ENCODE measurements at places on chromosomes 5 and 9.

DNA sequence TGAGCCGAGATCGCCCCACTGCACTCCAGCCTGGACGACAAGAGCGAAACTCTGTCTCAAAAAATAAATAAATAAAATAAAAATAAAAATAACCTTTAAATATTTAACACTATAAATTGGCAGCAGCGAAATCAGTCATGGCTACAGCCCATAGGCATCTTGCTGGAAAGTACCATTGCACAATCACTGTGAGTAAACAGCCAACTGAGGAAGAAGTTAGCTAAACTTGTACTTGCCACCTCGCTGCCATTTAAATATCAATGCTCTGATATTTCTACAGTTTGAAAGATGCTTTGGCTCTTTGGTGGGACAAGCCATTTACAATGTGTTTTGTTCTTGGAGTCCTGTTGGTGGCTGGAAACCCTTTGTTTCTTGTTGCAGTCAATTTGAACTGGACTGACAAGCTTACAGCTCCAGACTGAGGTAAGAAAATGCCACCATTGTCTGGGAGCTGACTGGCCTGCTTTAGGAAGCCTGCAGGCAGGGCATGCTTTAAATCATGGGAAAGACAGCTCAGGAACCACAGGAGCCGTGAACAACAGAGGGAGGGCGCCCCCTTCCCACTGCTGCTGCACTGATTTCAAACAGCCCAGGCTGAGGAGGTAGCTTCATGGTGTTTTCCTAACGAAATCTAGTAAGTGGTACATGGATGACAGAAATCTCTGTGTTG, 322.8 kb upstream of the RFX3 start:
- DNase-seq = peak; percentile 39

GRCh38 chr9:125284855-125285254, 23.2 kb downstream of the GAPVD1 start:
- no peak for DNase-seq

DNA sequence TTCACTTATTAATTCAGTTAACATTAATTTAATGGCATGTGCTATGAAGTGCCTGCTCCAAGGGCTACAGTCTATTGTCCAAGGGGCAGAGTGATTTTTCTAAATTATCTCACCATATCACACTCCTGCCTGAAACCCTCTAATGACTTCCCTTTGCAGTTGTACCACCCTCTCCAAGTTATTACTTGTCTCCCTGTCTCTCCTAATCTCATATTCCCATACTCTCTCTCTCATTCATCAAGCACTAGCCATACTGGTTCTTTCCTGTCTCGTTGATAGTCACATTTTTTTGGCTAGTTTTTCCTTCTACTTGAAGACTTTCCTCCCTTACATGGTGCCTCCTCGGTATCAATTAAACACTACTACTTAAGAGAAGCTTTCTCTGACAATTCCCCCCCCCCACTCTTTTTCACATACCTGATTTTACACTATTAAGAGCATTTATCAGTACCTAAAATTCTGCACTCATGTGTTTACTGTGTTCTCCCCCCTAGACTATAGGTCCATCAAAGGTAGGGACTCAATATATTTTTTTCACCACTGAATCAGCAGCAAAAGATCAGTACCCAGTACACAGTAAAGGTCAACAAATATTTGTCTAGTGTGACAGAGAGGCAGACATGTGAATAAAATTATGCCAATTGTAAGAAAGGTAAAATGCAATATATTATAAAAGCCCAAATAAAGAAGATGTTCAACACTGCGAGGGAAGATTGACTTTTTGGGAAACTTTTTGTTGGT, 19.0 kb downstream of the RICTOR start:
- no peak for DNase-seq

DNA sequence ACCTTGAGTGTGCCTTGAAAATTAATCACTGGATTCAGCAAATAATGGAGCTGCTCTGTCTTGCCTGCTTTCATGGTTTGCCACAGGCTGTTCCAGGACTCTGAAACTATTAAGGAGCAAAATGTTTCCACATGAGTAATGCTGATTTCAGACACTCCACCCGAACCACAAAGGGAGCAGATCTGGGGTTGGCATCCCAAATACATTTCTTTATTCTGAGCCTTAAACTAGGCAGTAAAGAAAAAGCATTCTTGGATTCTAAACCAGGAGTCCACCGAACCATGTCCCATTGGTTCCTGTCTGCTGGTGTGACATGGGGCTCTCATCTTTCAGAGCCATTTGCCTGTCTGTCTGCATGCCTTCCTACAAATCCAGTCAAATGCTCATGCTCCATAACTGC, 10.1 kb upstream of the C1QTNF3 start:
- DNase-seq = no peak

DNA sequence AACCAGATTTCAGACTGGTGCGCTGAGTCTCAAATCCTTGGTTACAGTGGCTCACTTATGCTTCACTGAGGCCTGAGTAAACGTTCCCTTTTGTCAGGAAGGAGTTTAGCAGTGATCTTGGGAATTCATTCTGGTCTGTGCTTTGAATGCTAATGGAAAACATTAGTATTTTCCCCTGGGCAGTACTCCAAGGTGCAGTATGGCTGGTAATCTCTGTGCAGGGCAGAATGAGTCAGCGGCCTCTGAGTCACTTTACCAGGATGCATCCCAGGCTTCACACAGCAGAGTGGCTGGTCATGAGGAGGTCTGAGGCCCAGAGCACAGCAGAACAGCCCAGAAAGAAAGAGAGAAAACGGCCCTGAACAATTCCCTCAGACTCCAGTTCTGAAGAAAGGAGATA, 54.0 kb downstream of the PCA3 start:
- DNase-seq = no peak

DNA sequence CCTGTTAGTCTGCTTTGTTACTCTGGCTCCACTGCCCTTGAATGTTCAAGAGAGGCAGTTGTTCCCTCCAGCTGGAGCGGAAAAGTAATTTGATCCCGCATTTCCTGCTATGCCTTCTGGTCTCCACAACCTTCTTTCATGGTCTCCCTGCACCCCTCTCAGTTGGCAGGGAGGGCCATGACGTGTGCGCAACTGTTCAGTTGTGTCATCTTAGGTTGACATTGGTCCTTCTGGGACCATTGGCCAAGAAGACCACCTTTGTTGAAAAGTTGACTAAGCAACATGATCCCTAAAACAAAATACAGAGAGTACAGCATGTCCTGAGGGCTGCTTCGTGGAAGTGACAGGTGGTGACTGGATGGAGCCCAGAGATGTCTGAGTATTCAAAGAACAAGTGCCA, 192.5 kb upstream of the TUT7 start:
- DNase-seq = no peak

All from NCI-H82 (cell line).